ENCODE measurements at places on chromosomes 11 and 22. TPM values are rescaled to one million over a fixed set of nuclear protein-coding genes. Genes with fewer than 3 reads are reported as not detected.

The OR52B2 gene
- not detected for total RNA-seq

DNA sequence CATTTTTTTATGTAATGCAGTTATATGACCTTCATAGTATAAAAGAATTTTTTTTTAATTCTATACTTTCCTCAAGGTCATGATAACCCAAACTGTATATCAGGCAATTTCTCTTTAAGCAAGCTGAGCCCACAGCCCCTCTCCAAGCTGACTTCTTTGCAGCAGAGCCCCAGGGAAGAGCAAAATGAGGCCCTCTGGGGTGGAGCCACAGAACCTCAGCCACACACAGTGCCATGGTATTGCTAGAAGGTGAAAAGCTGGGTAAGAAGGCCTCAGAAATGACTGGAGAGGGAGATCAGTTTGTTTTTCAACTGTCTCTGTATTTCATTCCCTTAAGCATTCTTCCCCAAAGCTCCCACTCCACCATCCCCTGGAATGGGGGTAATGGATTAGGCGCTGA, 108.8 kb downstream of the PLEKHA7 start:
- H3K36me3 ChIP-seq = no peaks in the 10 kb centered on the region
- no peaks in the 10 kb centered on the region for H3K27me3 ChIP-seq
- no peak overlapping the region for H3K27ac ChIP-seq
- H3K4me1 ChIP-seq = no peaks in the 10 kb centered on the region
- H3K4me3 ChIP-seq = no peak overlapping the region

The DYNC2H1 gene
- total RNA-seq = 2.8 TPM

The CDON gene
- 2.7 TPM for total RNA-seq

DNA sequence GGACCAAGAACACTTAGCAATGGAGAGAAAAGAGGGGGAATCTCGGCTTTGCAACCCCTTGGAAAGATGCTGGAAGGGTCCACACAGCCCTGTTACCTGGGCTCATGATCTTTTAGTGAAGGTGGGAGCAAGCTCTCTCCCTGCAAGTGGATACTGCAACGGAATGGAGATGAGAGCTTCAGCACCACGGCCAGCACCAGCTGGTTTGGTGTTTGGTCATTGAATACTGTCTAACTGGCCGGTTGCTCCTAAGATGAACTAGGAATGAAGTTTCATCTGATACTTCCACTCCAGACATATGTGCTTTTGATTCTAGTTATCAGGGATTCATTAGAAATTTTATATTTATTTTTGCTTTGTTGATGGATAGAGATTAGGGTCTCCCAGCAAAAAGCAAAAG, 16.3 kb downstream of the HTR3A start:
- peaks cover 13% of the 10 kb centered on the region for H3K27me3 ChIP-seq
- H3K4me1 ChIP-seq = peaks cover 8% of the 10 kb centered on the region
- no peaks in the 10 kb centered on the region for H3K36me3 ChIP-seq
- H3K4me3 ChIP-seq = no peak overlapping the region
- no peak for DNase-seq

GRCh38 chr11:100874203-100874602, 187.1 kb downstream of the ARHGAP42 start:
- H3K27me3 ChIP-seq = no peaks in the 10 kb centered on the region
- no peak overlapping the region for H3K4me3 ChIP-seq
- no peak for DNase-seq
